ENCODE measurements at places on chromosomes 3 and 15.

DNA sequence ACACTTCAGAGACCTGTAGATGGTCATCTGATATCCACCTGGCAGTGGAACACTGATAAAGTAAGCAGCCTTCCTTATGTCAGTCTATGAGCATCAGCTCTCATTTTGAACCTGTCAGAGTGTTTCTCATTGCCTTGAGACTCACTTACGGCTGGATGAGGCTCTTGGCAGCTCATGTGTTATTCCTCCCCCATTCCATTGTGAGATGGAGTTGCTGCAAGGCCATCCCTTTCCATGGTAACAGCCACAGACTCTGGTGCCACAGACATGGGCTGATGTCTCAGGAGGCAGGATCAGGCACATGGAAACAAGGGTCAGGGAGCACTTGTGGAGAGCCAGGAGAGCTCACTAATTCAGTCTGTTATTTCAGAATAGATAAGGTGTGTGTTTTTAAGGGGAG, 11.9 kb downstream of the KCNAB1 start:
- no peak for DNase-seq

DNA sequence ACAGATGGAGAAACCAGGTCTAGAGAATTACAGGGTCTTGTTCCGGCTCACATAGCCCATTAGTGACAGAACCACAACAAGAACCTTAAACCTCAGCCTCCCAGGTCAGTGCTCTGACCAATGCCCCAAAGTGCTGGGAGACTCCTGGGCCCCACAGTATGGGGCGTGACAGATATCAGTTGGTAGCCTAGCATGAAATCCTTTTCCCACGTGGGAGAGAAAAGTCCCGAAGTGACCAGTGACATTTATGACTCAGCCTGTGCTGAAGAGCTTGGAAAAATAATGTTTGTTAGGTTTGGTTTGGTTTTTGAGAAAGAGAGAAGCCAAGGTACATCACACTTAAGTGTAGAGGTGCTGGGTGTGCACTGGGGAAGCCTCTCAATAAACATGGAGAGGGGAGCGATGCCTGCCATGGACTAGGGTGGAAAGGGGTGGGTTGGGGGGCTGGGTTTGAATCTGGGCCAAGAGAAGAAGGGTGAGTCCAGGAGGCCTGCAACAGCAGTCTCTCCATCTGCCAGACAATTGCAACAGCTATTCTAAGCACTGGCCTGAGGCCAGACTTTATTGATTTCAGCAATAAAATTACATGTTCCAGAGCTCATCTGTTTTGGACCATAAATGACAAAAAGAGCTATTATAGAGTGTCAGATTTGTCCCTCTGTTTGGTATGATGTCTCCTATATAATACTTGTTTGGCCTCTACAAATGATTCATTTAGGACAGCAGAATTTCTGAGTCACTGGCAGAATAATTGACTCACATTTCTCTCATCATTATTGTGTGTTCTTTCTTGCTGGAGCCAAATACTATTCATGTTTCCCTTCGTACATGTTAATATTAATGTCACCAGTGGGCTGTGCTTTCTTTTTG, 43.4 kb downstream of the C2CD4A start:
- no peak for DNase-seq

- no peak for DNase-seq
These were observed 59.8 kb upstream of the PSMD6 start for GRCh38 chr3:64082961-64083541.

DNA sequence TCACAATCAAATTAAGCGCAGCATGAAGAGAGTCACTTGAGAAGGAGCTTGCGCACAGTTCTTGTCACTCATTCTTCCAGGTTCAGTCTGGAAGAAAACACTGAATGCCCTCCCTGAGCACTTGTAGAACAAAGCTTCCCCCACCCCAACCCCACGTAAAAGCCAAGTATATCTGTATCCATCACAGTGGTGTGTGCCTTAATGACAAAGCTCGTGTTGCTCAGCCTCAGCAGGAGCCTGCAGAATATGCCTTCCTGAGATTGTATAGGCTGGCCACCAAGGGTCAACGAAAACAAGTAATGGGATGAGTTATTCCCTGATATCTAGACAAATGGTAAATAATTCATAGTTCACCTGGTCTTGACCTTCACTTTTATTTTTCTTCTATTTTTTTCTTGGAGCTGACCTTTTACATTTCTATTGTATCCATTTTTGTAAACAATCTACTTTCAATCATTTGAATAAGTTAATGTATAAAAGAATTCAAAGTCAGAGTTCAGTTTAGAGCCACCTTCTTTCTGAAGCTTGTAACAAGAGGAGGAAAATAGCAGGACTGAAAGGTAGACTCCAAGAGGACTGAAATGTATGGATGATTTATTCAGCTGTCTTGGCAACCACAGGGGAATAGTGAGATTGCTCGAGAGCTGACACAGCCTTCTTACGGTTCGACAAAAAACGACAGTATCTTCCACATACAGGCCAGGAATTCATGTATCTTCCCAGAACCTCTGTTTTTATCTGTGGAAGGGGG, 405.5 kb upstream of the TPM1 start:
- DNase-seq: no peak

- DNase-seq: no peak
These were observed 135.4 kb downstream of the UACA start for GRCh38 chr15:70627734-70628548.

GRCh38 chr3:107950417-107950816, 140.4 kb downstream of the CD47 start:
- no peak for DNase-seq
